Activated naive CD4-positive, alpha-beta T cell (primary cell): ENCODE measurements at places on chromosomes 3 and 15.

DNA sequence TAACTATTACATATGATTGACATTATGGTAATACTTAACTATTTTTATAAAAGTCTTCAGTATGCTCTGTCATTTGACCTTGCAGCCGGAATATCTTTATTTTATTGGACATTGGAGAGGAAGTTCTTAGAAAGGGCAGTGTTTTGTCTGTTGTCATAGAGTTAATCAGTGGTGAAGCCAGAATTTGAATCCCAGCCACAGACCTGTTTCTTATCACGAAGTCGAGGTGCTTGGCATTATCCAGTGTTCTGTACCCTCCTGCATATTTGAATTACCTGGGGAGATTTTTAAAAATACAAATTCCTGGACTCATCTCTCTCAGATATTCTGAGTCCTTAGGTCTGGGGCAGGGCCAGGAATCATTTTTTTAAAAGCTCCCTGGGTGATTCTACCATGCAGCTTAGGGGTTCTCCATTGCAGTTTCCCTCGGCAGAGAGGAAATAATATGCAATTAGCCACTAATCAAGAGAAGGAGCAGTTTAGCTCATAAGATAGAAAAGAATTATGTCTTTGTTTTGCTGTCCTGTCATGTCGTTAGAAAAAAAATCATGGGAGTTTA, 195.6 kb upstream of the CFAP20DC start:
- DNase-seq, result no peak

- no peak for DNase-seq
These were observed 121.4 kb upstream of the SGO1 start for GRCh38 chr3:20307383-20307782.

DNA sequence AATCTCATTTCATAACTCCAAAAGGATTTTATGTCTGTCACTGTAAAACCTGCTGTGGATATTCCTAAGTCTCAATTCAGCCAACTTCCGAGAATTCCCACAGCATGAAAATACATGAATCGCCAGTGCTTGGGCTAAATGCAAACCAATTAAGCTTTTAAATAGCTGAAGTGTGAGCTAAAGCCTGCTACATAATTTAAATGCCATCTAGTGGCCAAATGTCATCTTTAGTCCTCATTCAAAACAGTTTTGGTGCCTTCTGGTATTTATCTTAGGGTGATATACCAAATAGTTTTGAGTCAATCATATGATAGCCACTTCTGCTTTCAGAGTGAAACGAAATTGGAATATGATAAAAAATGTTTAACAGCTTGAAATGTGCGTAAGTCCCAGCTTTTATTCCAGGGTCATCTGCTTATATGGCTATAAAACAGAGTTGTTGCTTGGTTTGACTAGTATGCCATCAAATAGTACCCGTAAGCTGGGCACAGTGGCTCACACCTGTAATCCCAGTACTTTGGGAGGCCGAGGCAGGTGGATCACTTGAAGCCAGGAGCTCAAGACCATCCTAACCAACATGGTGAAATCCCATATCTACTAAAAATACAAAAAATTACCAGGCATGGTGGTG, 41.8 kb upstream of the CCNL1 start:
- no peak for DNase-seq

DNA sequence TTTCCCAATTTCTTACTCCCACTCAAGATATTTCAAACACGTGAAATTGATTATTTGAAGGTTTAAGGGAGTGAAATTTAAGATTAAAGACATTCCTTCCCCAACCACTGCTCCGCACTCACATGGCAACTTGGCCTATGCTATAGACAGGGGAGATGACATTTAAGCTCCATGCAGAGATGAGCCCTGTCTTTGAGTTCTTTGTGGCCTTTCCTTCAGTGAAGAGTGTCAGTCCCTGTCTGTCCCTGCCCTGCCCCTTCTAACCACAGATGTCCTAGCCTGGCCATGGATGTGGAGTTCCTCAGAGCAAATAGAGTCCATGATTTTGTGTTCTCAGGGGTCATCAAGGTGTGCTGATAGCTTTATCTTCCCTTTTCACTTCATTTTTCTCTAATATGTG, 29.4 kb upstream of the THBS1 start:
- no peak for DNase-seq

GRCh38 chr15:34986326-34986725, 1.8 kb downstream of the ZNF770 start:
- DNase-seq, result no peak

DNA sequence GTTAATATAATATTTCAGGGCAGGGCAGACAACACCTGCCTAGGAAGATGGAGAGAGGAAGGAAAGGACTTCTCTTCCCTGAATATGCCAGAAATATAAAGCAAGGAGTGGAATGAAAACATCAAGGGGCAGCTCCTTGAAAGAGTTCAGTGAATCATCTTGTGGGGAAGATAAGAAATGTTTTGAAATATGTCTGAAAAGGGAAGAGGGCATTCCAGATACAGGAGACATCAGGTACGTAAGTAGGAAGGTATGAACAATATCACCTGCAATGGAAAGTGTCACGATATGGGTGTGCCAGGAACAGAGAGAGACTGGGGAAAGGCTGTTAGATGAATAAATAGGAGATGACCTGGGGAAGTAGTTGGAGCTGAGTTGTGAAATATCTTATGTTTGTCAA, 75.8 kb upstream of the WDR72 start:
- no peak for DNase-seq

- DNase-seq, result no peak
These were observed at the start of gene SPSB4 for GRCh38 chr3:141050576-141051442. TSS of gene SPSB4 (plus strand) at chr3:141051347. CDS start at chr3:141066105, 14,758 bp downstream.

DNA sequence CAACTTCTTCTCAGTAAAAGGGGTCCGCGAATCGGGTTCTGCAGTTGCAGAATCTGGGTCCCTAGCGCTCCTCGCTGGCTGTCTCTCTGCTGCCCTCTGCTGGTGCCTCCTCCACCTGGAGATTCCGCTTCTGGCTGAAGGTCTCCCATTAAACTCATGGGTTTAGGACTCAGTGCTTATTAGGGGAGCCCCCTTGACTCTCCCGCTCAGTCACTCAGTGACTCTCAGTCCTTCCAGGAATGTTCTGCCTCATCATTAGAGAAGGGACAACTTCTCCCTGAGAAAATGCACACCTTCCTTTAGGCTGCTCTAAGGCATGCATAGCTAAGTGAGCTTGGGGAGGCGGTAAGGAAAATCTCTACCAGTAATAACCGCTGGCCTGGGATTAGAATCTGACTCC, 7.1 kb downstream of the CPN2 start:
- DNase-seq, result peak; percentile 67

- no peak for DNase-seq
These were observed 28.0 kb upstream of the VGLL4 start for GRCh38 chr3:11671648-11672100.

GRCh38 chr3:125059488-125060245, 3.9 kb upstream of the HEG1 start:
- DNase-seq, result no peak

GRCh38 chr3:38574411-38575278, 74.8 kb downstream of the SCN5A start:
- DNase-seq, result no peak

GRCh38 chr15:50377867-50378751, 23.1 kb upstream of the GABPB1 start:
- no peak for DNase-seq

DNA sequence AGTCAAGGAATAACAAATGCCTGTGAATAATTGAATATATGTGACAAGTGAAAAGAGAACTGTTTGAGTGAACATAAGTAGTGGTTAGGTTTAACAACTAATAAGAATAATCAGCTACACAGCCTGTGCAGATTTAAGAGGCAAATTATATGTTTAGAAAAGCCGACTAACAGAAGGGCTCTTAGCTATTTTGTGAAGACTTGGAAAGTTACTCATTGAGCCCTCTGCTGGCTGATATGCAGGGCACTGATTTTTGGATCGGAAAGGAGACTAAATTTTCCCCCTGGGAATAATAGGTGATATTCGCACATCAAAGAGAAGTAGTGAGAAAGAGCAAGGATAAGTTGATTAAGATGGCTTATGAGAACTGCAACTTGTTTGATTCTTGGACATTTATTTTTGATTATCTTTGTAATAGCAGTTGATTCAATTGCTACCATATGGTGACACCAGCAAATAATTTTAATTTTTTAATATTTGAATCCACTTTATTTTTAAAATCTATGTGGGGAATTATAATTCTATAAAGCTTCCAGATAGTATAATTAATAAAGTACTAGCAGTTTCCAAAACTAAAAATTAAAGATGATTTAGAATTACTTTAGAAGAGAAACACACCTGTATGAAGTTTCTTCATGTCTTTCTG, 156.2 kb downstream of the NLGN1 start:
- no peak for DNase-seq

GRCh38 chr3:36393563-36393962, 13.3 kb downstream of the STAC start:
- no peak for DNase-seq

DNA sequence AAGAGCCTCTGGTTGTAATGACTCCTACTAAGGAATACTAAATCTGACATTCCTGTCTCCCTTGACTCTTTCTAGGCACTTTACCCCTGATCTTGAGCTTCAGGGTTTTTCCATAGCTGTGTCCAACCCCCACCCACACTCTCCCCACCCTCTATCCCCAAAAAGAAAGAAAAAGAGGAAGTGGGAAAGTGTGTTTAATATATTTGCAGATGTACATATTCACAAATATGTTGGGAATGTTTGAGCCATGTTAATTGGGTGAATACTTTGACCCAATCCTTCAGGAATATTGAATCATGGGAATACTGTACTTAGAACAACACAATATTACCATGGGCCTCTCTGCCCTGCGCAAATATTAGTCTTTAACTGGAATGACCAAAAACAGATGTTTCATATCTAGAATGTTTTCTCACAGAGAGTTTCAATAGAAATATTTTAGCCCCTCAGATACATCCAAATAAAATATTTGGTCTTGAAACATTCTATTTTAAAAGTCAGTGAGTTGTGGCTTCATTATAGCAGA, 19.8 kb upstream of the PFN2 start:
- no peak for DNase-seq

DNA sequence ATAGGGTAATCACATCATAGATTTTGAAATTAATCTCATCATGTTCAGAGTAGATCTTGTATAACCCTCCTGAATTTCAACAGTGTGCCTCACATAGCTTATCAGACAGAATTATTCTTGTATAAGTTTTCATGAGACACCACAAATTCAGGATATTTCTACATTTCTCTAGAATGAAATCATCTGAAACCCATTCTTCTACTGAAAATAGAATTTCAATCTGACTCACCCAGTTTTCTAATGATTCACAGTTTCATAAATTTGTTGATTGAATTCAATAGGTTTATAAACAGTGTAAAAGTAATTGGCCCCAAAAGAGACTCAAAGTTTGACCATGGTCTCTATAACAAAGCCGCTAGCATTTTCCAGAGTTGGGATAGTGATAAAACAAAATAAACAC, 1082.6 kb upstream of the EPHA6 start:
- DNase-seq, result no peak

- DNase-seq, result no peak
These were observed 77.2 kb downstream of the PPP2R3A start for GRCh38 chr3:136042608-136043221.

DNA sequence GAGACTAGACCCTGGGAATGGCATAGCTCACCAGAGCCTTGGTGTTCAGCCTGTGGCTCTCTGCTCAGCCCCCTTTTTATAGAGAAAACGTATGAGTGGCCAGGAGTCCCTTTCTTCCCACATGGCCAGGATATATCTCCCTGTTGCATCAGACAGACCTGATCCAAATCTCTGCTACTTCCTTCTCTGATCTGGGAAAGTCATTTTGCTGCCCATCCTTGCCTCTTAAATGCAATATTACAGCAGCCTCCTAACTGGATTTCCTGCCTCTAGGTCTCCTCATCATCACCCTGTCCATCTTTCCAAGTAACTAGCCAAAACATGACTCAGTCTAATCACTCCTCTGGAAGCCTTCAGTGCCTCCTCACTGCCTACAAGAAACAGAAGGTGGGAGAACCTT, 42.9 kb downstream of the CTDSPL start:
- no peak for DNase-seq

DNA sequence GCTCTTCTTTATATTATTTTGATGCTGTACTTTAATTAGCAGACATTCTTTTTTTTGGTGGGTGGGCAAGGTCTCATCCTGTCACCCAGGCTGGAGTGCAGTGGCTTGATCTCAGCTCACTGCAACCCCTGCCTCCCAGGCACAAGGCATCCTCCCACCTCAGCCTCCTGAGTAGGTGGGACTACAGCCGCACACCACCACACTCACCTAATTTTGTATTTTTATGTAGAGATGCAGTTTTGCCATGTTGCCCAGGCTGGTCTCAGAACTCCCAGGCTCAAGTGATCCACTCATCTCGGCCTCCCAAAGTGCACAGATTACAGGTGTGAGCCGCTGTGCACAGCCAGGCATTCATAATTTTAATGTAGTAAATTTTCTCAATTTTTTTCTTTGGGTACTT, 608.1 kb downstream of the ZNF385D start:
- DNase-seq, result no peak
